ENCODE measurements at places on chromosomes 1 and 21.
A peak's percentile ranks its signal among the peaks of the same experiment; 100 is the strongest.

- DNase-seq = no peak
These were observed 70.3 kb downstream of the KIF1B start for GRCh38 chr1:10280439-10281350.

- no peak for DNase-seq
These were observed 179.2 kb downstream of the BACH1 start for GRCh38 chr21:29477941-29478340.

DNA sequence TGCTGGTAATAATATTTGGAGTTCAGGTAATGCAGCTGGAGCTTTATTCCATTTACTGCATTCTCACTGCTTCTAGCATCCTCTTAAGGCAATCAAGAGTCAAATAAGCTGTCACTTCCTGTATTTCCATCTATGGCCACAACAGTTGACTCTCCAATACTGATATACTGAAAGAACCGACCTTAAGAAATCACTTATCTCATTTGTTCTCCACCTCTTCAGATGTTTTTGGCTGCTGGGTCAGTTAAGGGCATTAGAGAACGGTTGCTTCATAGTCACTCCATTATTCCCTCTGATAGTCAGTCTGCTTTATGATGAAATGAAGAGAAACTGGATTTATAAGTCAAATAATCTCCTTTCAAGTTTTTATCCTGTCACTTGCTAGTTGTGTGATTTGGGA, 14.2 kb upstream of the RGS4 start:
- DNase-seq = no peak

GRCh38 chr21:42737951-42738590, 84.7 kb downstream of the PDE9A start:
- DNase-seq = no peak

- no peak for DNase-seq
These were observed 2.9 kb downstream of the JUN start for GRCh38 chr1:58780836-58781452.

DNA sequence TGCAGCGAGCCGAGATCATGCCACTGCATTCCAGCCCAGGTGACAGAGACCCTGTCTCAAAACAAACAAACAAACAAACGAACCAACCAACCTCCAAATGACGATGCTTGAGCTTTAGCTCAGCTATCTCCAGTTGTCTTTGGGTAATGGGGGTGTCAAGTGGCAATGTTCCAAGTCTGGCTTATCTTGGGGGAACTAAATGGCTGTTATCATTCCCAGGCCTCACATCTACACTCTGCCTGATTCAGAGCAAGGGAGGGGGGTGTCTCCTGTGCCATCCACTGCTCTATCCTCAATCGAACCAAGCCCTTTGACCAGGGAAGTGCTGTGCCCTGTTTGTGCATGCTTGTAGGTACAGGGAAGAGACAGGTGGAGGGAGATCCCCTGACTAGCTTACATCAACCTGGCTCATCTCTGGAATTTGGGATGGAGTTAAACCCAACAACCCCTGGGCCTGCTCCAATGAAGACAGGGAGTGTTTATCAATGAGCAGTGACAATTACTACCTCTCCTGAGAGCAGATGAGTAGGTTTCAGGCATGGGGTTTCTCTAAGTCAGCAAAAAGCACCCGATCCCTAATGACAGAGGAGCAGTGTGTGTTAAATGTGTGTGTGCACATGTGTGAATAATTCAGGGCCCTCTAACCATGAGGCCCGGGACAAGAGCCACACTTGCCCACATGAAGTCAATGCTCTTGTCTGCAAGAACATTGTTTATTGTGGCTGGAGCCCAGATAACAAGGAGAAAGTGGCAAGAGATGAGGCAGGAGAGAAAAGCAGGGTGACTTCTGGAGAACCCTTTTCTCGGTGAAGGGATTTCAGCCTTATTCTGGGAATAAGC, 20.3 kb upstream of the IL6R start:
- no peak for DNase-seq

GRCh38 chr1:169694304-169695075, 16.9 kb downstream of the SELL start:
- no peak for DNase-seq

DNA sequence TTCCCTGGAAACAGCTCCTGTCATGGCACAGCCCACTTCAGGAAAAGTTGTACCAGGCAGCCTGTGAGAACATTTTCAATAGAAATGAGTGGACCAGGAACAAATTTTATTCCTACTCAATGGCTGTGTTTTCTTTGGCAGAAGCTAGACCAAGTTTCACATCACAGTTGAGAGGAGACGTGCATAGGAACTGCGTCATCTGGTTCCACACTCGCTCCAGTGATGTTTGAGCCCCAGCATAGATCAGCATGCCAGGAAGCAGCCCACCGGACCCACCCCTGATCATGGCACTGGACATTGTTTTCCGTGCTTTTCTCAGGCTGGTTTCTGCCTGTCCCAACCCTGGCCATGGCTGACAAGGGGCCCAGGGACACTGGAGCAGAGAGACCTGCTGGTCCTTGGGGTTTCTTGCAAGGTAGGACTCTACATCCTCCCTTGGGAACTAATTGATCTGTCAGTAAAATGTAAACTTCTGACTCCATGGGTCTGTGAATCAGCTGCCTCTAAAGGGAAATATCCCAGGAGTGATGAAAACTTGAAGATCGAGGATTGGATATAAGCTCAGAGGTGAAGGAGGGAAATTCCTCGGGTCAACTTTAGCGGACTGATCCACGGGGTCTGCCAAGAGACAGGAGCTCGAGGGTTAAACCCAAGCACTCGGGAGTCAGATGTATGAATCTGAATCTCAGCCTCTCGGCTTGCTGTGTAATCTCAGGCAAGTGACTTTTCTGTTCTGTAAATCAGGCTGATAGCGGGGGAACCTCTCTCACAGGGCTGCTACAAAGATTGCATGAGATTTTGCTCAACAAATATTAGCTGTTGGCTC, 35.7 kb downstream of the NEK2 start:
- peak; percentile 77 for DNase-seq

DNA sequence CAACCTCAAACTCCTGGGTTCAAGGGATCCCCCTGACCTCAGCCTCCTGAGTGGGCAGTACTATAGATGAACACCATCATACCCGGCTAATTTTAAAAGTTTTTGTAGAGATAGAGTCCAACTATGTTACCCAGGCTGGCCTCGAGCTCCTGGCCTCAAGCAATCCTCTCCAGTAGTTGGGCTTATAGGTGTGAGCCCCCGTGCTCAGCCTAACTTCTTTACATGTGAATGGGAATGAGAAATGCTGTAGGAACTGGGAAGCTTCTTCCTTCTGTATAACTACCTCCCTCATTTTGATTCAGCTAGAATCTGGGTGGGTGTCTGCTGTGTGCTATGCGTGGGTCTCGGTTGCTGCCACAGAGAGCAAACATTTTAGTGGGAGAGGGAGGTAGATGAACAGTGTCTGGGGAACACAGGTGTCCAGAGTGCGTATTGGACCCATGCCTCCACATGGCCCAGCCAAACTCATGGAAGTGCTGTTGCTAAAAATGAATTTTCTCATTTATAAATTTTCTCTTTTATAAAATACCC, 150.6 kb downstream of the NOS1AP start:
- no peak for DNase-seq

- no peak for DNase-seq
These were observed 85.9 kb upstream of the JUN start for GRCh38 chr1:58869638-58870297.

GRCh38 chr1:61323681-61324328, 241.4 kb downstream of the NFIA start:
- DNase-seq = no peak

GRCh38 chr1:75171876-75172275, 37.7 kb downstream of the LHX8 start:
- no peak for DNase-seq

DNA sequence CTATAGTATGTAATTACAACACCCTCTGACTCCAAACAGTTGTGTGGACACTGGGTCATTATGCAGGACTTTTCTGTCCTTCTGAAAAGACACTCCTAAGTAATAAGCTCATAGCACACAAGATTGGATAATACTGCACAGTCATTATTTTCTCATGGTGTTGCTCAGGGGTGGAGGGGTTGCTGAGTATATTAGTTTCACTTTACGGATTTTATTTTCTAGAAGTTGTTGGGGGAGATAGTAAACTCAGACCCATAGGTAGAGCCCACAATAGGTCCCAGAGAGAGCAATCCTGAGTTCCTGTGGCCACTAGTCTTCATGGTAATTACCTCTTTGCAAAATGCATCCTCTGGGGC, 53.4 kb downstream of the DUSP10 start:
- DNase-seq = no peak

DNA sequence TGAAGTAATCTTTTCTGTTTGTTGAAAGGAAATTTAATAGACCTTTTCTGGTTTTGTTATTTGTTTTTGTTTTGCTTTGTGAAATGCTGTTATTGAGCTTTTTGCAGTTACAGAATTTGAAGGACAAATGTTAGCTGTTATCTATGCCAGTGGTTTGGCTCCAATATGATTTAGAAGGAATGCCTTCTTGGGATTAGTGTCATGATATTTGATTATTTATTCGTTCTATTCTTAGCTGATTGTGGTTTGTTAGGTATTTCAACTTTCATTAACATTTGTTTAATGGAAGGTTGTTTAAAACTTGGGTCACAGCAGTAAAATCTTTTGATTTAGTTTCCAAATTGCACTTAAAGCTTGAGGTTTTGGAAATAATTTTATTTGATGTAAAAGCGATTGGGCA, 33.5 kb downstream of the ADGRL2 start:
- no peak for DNase-seq

- DNase-seq = no peak
These were observed 347.1 kb downstream of the VAV3 start for GRCh38 chr1:107617921-107618320.

- no peak for DNase-seq
These were observed 30.9 kb upstream of the CADM3 start for GRCh38 chr1:159140474-159140873.

DNA sequence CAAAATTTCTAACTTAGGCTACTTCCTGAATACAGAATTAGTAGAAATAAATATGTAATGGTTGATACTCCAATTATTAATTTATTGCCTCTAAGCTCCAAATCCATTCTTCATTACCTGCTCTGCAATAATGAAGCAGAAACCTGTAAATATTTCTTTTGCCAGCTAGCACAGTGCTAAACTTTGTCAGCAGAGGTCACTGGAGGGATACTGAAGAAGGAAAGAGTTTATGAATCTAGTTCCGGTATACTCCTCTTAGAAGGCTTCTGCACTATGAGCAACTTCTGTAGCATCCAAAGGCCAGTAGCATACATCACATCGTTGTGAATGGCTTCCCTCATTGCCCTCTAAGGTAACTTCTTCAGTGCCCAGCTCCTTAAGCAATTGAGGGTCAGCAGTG, 81.0 kb upstream of the LHX8 start:
- no peak for DNase-seq

DNA sequence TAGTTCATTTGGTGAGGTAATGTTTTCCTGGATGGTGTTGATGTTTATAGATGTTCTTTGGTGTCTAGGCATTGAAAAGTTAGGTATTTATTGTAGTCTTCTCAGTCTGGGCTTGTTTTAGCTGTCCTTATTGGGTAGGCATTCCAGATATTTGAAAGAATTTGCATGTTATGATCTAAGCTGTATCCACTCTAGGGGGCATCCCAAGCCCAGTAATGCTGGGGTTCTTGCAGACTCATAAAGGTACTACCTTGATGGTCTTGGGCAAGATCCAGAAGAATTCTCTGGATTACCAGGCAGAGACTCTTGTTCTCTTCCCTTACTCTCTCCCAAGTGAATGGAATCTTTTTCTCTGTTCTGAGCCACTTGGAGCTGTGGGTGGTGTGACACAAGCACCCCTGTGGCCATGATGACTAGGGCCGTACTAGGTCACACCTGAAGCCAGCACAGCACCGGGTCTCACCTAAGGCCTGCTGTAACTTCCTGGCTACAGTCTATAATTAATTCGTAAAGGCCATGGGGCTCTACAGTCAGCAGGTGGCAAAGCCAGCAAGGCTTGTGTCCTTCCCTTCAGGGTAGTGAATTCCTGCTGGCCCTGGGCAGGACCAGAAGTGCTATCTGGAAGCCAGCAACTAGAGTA, 74.8 kb upstream of the PDE4B start:
- no peak for DNase-seq

GRCh38 chr1:39575191-39576015, 1.2 kb downstream of the PABPC4 start:
- DNase-seq = peak; percentile 39

DNA sequence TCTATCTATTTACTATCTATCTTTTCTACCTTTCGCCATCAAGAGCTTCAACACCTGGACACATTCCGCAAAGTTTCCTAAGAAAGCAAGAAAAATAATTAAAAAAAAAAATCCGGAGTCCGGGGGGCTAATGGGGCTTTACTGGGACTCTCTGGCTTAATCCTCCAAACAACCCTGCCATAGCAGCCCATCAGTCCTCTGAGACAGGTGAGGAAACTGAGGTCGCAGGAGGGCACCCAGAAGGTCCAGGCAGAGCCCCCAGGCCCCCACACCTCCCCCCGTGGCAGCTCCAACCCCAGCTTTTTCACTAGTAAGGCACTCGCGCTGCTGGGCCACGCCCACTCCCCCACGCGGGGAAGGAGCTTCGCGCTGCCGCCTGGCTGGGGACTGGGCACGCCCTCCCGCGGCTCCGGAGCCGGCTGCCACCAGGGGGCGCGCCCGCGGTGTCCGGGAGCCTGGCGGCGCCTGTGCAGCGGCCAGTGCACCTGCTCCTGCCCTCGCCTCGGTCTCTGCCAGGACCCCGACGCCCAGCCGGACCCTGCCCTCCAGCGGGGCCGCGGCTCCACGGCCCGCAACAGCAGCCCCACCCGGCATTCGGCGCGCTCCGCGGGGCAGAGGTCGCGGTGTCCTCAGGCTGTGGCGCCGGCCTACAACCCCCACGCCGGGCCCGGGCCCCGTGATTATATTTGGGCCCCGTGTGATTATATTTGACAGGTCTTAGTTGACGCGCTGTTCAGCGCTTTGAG, 54.1 kb upstream of the SAMD11 start:
- peak; percentile 50 for DNase-seq

- DNase-seq = no peak
These were observed 6.7 kb downstream of the MTHFR start for GRCh38 chr1:11799099-11799498.

DNA sequence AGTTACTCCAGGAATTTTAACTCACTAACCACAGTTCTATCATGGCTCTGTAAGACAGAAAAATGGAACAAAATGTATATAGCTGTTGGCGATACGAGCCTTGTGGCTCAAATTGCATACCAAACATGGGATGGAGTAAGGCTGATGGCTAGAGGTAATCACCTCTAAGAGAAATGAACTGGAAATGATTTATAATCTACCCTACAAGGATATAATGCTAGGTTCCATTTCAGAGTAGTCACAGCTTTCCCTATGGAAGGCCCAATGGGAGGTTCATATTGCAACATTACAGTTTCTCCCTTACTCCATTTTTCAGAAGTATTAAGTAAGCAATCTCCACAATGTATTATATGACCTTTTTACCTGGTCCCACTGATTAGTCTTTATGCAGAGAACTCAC, 61.6 kb downstream of the EDEM3 start:
- DNase-seq = no peak

GRCh38 chr1:85313888-85314696, 37.7 kb upstream of the BCL10 start:
- no peak for DNase-seq

DNA sequence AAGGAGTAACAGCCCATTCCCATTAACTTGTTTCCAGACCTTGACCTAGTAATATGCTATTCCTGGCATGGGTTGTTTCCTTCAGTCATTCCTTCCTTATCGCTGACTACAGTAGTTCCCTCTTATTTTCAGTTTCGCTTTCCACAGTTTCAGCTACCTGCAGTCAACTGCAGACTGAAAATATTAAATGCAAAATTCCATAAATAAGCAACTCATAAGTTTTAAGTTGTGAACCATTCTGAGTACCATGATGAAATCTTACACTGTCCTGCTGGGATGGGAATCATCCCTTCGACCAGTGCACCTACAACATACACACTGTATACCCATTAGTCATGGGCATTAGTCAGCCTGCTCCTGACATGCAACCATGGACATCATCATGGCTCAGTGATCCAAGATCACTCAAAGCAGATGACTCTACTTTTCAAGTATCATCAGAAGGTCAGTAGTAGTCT, 66.7 kb downstream of the CCDC30 start:
- peak; percentile 7 for DNase-seq
